ENCODE measurements at places on chromosomes 6 and 20.

DNA sequence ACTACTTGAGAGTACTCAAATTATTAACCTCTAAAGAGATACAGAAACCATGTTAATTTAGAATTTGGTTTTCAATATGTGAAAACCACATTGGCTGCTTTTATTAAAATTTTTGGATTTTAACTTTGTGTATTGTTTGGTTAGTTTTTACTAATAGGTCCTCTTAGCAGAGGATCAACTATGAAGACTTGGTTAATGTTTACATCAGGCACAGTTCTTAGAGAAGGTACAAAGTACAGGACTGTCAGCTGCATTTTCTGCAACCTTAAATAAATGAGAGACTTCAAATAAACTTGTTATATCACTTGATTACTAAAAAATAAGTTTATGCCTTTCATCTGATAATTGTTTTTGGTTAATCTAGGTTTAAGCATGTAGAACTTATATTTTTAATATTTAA, 89.1 kb downstream of the PHF3 start:
- no peaks in the 10 kb centered on the region for H3K4me1 ChIP-seq
- DNase-seq, result no peak
- no peaks in the 10 kb centered on the region for H3K27me3 ChIP-seq
- H3K36me3 ChIP-seq, result no peaks in the 10 kb centered on the region
- no peak overlapping the region for H3K27ac ChIP-seq
- H3K4me3 ChIP-seq, result no peak overlapping the region

GRCh38 chr6:106155219-106155830, 69.2 kb downstream of the PRDM1 start:
- H3K27ac ChIP-seq, result no peak overlapping the region
- no peak for DNase-seq
- no peaks in the 10 kb centered on the region for H3K27me3 ChIP-seq
- no peaks in the 10 kb centered on the region for H3K36me3 ChIP-seq

GRCh38 chr20:16098890-16099639, 474.2 kb downstream of the KIF16B start:
- DNase-seq, result no peak
- no peaks in the 10 kb centered on the region for H3K27me3 ChIP-seq
- no peaks in the 10 kb centered on the region for H3K4me1 ChIP-seq
- no peak overlapping the region for H3K4me3 ChIP-seq

DNA sequence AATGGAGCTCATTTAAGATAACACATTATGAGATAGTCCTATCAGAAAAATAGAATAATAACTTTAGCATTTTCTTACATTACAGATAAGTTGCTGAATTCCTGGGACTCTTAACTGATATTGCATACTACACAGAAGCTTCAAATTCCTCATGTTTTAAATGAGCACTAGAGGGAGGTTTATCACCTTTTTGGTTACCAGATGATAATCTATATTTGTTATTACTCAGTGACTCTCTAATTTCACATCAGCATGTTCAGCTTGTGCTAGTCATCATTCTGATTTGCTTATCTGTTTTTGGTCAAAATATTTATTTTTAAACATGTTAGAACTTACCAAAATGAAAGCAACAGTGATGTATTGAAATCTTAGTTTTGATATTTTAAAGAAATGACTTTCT, 20.5 kb upstream of the GJA10 start:
- H3K36me3 ChIP-seq, result peaks cover 13% of the 10 kb centered on the region
- no peak overlapping the region for H3K4me3 ChIP-seq

DNA sequence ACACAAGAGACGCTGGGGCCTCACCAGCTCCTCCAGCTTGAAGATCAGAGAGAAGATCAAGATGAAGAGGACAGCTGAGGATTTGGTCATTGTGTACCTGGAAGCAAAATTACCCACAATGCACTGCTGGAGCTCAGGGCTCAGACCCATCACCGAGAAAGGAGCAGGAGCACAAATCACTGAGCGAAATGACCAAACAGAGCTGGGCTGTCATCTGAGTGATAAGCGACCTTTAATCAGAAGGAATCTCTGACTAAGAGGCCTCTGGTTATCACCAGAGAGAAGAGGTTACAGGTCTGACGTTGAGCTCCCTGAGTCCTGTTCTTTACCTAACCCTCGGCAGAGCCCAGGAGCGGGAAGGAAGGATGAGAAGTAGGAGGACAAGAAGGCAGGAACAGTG, 47.5 kb upstream of the CDH22 start:
- H3K27me3 ChIP-seq, result no peaks in the 10 kb centered on the region
- H3K4me3 ChIP-seq, result no peak overlapping the region
- peaks cover 18% of the 10 kb centered on the region for H3K36me3 ChIP-seq
- peaks cover 1% of the 10 kb centered on the region for H3K4me1 ChIP-seq

DNA sequence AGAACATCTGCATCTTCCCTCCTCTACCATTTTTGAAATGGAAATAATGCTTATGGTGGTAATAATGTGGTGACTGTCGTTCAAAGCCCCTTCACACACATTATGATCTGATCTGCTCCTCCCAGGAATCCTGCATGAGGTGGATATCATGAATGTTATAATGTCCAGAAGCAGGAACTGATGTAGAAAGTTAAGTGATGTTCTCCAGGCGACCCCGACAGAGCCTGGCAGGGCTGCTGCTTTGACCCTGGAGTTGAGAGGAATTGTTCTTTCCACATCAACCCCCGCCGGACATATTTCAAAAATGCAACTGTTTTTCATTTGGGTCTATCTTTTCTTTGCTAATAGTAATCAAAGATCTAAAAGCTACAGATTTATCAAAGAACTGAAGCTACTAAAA, 131.6 kb downstream of the GMPR start:
- no peak overlapping the region for H3K27ac ChIP-seq
- H3K27me3 ChIP-seq, result no peaks in the 10 kb centered on the region
- H3K36me3 ChIP-seq, result no peaks in the 10 kb centered on the region
- H3K4me3 ChIP-seq, result no peak overlapping the region
- no peaks in the 10 kb centered on the region for H3K4me1 ChIP-seq

DNA sequence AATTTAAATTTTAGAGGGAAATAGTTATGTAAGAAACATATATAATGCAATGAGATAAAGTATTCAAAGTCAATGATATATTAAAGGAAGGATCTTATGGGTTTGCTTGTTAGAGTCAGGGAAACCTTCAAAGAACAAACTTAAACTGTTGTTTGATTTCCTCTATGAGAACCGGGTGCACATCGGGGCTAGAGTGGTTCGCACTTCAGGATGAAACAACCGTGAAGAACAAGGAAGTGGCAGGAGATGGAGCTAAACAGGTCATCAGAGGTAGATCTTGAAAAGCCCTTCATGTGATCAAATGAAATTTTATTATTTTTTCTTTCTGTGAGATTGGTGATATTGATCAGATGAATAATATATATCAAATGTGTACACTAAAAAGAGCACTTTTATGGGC, 951.9 kb upstream of the FLRT3 start:
- H3K4me3 ChIP-seq, result no peak overlapping the region
- no peak for DNase-seq
- H3K36me3 ChIP-seq, result no peaks in the 10 kb centered on the region
